ENCODE measurements at places on chromosomes 3 and 15. TPM values are rescaled to one million over a fixed set of nuclear protein-coding genes. Genes with fewer than 3 reads are reported as not detected.

GRCh38 chr15:67840749-67841512 is 1.1 kb upstream of the RNU6-1 start:
- no peak for DNase-seq

DNA sequence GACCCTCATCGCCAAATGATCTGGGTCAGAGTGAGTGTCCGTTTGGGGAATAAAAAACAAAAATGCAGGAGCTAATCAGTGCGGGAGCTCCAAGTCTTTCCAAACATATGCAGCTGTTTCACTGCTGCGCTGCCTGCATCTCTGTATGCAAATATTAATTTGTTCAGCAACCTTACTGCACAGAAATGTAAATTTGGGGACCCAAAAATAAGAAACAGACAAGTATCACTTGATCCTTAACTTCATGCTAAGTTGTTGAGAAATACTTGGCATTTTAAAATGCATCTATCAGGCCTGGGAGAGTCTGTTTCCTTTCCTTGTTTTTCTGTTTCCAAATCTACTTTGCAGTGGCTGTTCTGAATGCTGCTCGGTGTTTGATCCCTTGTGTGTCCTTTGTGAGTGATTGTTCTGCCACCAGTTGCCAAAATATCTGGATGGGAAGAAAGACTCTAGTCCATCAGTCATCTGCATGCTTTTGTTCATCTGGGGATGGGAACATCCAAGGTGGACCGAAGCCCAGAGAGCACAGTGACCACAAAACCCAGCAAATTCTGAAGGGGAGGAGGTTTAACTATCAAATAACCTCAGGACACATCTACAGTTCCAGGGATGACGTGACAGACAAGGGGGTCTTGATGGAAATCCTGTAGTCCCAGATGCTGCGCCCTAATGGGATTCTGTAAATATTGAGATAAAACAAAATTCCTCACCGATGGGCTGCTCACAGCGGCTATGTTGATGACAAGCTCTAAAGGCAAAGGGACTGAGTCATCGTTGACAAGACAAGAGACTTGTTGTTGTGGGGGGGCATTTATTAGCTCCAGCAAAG is 199.5 kb upstream of the WNT5A start:
- DNase-seq, result no peak

AMT gene
- 14.0 TPM for total RNA-seq

GRCh38 chr3:128707928-128708494 is 18.0 kb upstream of the RAB7A start:
- DNase-seq, result no peak

DNA sequence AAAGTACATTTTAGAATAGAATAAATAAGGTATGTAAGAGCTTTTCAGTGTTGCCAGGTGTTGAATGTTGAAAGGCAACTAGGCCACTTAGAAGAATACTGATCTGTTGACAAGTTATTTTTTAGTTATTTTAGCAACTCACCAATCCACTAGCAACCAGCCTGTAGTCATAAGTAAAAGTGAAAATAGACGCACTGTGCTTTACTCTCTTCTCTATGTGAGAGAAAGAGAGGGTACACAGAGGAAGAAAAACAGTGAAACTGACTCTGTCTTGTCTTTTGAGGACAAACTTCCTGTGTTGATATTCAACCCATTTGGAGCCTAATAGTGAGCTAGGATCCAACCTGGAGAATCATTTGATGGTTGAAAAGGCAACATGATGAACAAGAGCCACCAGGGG is 327.1 kb upstream of the GOLIM4 start:
- no peak for DNase-seq

- no peak for DNase-seq
These were observed 79.6 kb downstream of the NFKBIZ start for GRCh38 chr3:101928890-101929289.

DNA sequence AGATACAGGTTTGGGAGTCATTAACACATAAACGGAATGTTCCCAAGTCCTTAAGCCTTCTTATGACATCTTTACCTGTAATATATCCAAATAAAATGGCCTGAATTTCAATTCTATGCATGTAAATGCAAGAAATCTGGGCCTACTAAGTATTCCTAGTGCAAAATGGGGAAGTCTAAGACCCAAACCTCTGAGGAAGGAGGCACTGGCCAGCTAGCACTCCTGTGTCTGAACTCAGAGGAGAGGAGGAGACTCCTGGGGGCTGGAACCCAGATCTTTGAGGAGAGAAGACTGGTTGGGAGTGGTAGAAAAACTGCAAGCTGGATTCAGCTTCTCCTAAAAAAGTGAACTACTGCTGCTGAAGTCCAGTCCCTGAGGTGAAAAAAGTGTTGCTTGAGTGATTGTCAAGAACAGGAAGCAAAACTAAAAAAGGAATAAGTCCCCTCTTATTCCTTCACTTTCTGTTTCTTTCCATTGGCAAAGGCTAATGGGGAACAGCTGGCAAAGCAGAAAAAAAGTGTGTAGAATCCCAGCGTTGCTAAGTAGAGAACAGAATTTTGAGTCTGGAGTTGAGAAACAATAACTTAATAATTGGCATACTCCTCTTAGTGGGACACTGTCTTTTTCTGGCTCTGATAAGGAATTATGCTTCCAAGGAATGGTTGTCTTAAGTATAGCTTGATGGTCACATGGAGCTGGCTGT is 54.8 kb upstream of the ATP2C1 start:
- no peak for DNase-seq

GRCh38 chr3:171956181-171956683 is 83.1 kb upstream of the FNDC3B start:
- DNase-seq, result no peak

GRCh38 chr3:13791198-13792050 is 88.4 kb downstream of the WNT7A start:
- DNase-seq, result no peak

DNA sequence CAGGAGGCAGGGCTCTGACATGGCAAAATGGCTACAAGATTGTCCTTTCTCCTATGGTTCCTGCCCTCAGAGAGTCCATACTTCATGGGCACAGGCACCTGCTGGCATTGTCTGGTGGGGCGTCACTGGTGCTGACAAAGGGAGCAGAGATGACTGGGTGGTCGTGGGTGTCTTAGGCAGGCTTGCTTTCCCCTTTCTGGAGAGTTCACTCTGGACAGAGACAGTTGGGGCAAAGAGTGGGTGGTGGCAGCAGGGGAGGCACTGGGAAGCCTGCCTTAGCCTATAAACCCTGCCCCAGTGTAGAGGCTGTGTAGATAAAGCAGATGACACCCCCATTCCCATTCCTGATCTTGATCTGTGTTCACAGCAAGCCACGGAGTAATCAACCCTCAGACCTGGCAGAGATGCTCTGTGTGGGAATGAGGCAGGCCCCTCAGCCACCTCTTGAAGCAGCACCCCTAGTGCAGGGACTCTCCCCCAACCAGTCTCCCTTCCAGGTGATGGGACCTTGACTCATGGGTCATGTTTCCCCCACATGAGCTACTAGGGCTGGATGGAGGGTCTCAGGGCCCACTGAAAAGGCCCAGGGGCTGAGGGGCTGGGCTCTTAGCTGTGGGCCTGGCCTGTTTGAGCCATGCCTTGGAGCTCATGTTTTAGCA is 20.7 kb upstream of the DOCK3 start:
- no peak for DNase-seq

GRCh38 chr15:43194795-43195194 is 9.6 kb downstream of the CCNDBP1 start:
- DNase-seq, result no peak

Data from neural crest cell (in vitro differentiated cells).